NCI-H1417 treated with DMSO at 0.1 percent for 48 hours (cell line): ENCODE measurements at places on chromosomes 7 and 10.

DNA sequence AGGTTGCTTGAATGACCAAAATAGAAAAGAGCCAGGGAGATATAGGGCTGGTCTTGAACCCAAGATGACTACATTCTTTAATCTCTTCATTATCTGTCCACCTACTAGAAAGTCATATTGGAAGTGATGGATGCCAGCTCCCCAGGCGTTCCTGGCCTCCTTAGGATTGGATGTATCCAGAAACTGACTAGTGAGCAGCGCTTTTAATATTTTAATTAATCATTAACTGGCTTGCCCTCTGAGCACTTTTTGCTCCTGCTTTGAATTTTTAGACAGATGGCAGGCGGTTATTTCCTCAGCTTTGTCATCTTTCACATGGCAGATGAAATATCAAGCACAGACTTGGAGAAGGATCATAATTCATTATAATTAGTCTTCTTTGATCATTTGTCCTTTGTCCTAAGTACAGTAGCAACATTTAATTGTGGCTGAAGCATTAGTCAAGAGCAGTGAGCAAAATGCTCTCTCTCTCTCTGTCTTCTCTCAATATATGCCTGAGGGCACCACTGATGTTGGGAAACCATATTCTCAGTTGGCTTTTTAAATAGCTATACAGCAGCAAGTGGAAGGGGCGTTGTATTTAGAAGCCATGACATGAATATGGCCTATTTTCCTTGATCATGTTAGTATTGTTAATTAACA, 588.0 kb downstream of the NRG3 start:
- DNase-seq: no peak

- no peak for DNase-seq
Observed at GRCh38 chr7:130648580-130648979, 20.0 kb downstream of the COPG2 start.

DNA sequence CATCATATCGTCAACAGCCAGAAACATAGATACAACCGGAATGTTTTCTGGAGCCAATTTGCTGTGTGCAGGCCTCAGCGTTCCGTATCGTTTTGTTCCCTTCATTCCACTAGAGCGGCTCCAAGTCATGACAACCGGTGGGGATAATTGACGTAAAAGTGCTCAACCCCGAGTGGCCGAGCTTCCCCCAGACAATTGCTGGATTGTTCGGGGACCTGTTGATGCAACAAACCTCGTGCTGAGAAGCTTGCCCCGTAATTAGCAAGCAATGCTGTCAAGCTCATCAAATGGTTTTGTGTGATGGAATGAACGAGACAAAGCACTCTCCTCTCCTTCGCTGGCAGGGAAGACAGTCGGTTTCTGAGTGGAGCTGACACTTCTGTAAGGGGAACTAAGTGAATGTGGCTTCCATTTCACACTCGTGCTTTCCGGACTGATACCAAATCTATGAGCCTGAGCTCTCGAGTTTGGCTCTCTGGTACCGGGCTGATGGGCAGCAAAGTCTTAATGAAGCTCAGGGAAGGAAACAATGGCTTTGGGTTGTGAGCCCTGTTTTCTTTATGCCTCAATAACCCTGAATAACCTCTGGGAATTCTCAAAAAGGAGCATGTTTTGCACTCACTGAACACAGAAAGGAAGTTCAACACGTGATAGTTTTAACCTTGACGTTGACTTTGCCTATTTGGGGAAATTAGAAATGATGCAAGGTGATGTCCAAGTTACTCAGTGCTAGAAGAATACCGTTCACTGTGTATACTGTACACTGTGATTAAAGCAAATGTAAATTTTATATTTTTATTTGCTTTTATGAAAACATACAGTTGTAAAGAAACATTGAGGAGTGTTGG, 220.5 kb downstream of the BAMBI start:
- DNase-seq: no peak

DNA sequence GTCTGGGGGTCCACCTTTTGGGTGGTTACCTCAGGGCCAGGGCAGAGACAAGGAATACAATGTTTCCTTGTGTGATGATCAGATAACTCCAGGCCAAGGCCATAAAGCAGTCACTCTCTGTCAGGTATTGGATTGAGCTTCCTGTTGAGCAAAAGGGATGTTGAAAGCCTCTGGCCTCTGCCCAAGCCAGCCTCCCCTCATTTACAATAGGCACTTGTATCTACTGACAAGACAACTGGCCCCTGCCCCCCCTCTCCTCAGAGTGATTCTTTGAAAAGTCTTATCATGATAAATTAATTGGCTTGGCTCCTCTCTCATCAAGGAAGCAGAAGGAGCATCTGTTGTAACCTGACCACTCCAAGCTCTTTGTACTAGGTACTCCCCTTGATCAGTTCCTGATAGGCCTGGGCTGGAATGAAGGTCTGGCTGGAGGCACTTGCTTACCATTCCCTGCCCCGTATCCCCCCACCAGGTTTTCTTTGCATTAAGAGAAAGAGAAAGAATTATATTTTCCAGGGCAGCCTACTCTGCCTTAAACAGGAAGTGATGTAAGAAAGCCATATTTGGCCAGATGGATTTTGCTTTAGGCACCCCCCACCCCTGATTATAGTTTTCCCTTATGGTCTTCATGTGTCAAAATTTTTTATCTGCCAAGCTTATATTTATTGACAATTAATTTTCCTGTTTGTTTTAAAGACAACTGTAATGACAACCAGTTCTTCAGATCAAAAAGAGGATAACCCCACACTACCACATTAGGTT, 42.1 kb upstream of the HPS1 start:
- DNase-seq: no peak

- DNase-seq: no peak
Observed at GRCh38 chr7:144670218-144670617, 165.6 kb downstream of the TPK1 start.

DNA sequence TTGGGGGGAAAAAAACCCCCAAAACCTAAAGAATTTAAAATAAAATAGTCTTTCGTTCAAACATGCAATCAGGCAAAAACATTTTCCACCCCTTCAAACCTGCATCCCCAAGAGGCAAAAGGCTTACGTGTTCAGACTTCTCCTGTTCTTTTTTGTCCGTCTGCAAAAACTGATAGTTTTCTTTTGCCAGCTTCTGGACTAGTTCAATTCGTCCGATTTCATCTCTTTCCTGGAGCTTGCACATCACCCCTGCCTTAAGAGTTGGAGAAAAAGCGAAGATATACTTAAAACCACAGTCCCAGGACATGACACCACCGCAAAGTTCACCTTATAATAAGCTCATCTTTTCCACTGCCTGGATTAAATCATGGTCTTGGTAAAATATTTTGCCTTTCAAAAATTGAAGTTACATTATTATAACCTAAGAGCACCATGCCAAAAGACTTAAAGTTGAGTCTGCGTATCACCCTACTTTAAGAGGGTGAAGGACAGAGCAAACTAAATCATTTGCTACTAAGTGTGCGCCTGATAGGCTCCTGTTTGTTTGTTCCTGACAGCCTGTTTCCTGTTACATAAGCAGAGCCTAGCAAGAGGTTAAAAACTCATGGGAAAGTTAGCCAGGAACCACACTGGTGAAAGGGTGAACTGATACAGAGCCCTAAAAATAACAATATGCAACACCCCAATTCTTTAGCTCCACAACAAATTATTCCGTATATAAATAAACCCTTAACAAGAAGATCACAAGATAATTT, 137.0 kb downstream of the RAPGEF5 start:
- DNase-seq: no peak

- no peak for DNase-seq
Observed at GRCh38 chr10:66772548-66773471, 153.0 kb upstream of the LRRTM3 start.

DNA sequence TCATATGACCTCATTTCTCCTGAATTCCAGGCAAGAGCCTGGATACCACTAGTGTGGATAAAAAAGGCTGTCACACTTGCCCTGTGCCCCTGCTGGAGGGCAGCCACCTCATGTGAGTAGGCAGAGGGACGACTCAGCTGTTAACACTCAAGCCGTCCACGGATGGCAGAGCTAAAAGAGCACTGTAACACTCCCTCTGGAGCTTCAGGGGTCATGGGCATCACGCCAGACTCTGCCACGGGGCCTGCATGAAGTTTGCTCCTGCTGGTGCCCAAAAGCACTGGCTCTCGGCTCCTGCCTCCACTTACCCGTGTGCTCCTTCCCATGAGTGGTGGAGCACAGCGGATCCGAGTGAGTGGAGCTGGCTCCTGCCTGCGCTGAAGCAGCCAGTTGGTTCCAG, 919.8 kb upstream of the C7orf33 start:
- no peak for DNase-seq

GRCh38 chr10:107164992-107165391, 486 bp upstream of the SORCS1 start:
- DNase-seq: no peak

DNA sequence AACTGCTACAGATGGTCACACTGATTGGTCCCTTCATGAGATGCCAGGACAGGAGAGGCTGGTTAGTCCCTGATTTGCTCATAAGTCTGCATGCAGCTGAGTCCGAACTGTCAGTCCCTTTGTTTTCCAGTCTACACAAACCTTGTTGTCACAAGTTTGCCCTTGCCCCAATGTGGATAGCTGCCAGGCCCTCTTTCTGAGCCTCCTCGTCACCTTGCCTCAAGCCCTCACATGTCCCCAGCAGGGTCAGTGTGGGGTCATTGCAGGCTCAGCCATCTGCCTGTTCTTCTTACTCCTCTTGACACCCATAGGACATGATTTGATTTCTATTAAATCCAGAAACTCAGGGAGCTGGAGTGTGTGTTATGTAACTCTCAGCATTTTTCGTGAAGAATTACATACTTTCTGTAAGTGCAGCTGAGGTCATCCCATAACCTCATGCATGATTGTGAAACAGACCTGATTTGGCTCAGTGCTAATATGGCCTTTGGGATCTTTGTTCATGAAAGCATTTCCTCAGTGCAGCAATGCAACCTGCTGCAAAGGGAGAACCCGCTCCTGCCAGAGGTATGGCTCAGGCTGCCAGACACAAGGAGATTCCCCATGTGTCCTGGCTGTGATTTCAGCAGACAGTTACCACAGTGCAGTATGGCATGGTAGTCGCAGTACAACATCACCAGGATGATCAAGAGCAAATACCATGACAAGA, 70.0 kb upstream of the ZMIZ2 start:
- DNase-seq: no peak

GRCh38 chr10:114911801-114912469, 26.1 kb upstream of the TRUB1 start:
- DNase-seq: no peak

GRCh38 chr10:87966459-87966858, 103.0 kb downstream of the PTEN start:
- no peak for DNase-seq

- no peak for DNase-seq
Observed at GRCh38 chr10:4590807-4591206, 235.2 kb upstream of the AKR1E2 start.

DNA sequence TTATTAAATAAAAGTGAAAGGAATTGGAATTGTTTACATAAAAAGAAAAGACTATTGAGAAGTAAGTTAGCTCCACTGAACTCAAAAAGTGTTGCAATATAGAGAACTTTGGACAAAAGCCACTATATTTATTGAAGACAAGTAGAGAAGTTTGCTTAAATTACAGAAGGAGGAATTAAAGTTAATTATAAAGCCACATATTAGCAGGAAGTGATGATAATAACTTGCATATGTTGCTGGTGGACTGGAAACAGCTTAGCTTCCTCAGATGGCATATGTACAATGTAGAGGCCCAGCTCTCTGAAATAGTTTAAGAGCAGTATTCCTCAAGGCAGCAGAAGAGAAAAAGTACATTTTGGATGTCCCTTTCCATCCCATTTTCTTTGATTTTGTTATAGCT, 400.7 kb downstream of the GATA3 start:
- DNase-seq: no peak

DNA sequence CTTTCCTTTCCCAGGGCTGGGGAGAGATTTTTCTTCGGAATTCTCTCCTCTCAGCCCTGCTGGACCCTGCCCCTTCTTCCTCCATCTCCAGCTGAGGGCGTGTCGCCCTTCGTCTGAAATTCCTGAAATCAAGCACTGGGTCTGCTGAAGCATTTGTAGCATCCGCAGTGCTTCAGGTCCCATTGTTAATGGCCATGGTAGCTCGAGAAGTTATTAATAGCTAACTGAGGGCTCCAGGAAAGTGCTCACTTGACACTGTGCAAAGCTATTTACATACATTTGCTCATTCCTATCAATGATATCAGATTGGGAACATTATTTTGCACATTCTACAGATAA, 515 bp downstream of the FAM149B1 start:
- DNase-seq: no peak

DNA sequence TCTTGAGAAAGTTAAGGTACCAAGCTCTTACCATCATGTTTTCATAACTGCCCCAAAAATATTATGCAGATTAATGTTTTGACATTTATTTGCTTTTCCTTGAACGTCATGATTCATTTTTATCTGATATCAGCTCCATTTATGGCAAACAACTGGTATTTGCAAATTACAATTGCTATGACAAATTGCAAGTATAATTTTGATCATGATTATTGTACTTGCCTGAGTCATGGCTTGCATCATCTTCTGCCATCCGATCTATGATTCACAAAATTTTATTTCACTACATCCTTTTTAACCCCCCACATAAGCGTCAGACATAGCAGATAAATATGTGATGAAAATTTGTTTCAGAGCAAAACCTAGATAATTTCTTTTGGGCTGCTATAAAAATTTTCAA, 155.0 kb downstream of the STK31 start:
- no peak for DNase-seq

- DNase-seq: no peak
Observed at GRCh38 chr7:35258868-35259522, 5.1 kb upstream of the TBX20 start.

DNA sequence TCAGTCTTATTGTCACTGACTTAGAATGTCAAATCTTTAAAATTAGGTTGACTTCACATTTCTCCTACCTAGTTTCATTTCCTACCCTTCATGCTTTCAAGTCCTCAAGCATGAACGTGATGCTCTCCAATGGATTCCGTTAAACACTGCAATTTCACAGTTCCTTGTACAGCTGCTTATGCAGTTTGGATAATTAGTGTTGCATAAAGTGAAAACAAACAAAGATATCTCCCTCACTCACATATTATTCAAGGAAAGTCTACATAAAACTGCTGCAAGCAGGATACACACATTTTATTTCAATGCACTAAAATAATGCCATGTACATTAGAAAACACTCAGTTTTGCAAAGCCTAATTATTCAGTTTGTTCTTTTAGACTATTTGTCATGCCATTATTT, 214.0 kb downstream of the CRPPA start:
- no peak for DNase-seq

GRCh38 chr7:50793120-50793946, 10.6 kb upstream of the GRB10 start:
- DNase-seq: no peak
